ENCODE measurements at places on chromosomes 16 and 17.

DNA sequence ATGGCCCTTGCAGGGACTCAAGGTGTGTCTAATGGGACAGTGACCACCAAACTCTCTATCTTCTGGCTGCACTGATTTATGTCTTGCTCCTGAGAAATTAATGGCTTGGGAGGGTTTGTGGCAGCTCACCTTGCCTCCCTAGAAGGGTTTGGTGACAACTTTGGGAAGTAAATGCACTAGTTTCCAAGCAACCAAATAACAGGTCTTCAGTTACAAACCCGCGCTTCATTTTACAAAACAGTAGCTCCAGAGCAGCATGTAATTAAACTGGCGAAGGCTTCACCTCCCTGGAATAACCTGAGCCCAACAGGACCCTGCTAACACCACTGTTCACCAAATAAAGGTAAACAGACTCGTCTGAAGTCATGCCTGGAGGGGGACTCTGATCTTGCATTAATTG lies 318.3 kb downstream of the SLC39A11 start:
- DNase-seq, result no peak

DNA sequence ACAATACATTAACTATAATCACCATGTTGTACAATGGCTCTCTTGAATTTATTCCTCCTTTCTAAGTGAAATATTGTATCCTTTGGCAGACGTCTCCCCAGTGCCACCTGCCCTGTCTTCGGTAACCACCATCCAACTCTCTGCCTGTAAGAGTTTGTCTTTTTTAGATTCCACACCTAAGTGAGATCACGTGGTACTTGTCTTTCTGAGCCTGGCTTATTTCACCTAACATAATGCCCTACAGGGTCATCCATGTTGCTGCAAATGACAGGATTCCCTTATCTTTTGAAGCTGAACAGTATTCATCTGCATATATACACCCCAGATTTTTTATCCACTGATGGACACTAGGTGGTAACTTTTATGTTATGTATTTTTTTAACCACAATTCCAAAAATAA lies 24.2 kb downstream of the ORC6 start:
- DNase-seq, result no peak

DNA sequence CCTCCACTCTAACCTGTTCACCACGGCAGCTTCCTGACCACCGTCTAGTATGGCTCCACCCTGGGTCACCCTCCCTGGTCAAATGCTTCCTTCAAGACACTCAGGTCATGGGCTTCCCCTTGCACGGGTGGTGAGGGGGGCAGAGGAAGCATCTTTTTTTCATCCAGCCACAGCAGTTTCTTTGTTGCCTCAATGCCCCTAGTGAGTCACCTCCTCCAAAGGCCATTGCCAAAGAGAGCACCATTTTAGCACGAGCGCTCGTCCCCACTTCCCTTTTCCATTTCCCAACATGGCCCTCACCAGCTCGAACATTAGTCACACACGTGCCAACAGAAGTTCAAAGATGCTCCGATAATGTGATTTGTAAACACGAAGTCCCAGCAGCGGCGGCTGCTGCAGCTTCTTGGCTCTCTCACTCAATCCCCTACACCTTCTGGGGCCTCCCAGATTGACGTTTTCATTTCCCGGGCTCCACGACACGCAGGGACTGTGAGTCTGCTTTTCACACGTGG lies 134.6 kb downstream of the GAS7 start:
- DNase-seq, result no peak

DNA sequence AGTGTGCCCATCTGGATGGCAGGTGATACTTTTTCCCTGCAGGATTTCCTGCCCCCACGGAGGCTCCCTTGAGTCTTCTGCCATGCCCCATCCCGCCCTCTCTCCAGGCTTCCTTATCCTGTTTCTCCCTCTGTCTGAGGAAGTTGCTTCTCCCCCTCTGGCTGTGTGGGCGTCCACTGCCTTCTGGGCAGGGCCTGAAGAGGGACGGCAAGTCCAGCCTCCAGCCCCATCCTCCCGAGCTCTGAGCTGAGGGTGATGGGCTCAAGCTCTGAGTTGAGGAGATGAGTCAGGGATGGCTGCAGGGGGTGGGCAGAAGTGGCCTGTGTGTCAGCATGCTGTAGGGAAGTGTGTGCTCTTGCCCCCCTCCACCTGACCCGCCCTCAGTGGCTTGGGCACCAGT lies 14.2 kb upstream of the RAP1GAP2 start:
- DNase-seq, result peak; percentile 60

DNA sequence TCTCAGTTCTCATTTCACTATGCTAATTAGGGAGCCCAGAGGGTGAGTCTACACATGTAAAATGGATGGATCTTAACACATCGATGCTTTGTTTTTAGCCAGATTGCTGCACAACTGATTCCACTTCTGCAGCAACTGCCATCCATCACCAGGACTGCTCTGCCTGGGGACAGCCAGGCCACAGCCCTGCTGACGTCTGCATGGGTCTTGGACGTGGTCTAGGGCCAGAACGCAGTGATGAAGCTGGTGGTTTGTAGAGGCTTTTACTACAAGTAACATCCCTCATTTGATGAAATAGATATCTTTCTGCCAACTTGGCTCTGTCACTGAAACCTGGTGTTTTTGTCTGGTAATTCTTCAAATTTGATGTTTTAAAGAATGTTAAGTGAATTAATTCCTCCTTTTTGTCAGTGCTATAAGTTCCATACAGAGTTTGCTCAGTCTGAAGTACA lies 50.6 kb downstream of the MARCHF10 start:
- no peak for DNase-seq

- DNase-seq, result no peak
Measured at GRCh38 chr17:35621768-35622167, 34.6 kb downstream of the AP2B1 start.

- no peak for DNase-seq
Measured at GRCh38 chr16:87880117-87880696, 10.9 kb upstream of the SLC7A5 start.

DNA sequence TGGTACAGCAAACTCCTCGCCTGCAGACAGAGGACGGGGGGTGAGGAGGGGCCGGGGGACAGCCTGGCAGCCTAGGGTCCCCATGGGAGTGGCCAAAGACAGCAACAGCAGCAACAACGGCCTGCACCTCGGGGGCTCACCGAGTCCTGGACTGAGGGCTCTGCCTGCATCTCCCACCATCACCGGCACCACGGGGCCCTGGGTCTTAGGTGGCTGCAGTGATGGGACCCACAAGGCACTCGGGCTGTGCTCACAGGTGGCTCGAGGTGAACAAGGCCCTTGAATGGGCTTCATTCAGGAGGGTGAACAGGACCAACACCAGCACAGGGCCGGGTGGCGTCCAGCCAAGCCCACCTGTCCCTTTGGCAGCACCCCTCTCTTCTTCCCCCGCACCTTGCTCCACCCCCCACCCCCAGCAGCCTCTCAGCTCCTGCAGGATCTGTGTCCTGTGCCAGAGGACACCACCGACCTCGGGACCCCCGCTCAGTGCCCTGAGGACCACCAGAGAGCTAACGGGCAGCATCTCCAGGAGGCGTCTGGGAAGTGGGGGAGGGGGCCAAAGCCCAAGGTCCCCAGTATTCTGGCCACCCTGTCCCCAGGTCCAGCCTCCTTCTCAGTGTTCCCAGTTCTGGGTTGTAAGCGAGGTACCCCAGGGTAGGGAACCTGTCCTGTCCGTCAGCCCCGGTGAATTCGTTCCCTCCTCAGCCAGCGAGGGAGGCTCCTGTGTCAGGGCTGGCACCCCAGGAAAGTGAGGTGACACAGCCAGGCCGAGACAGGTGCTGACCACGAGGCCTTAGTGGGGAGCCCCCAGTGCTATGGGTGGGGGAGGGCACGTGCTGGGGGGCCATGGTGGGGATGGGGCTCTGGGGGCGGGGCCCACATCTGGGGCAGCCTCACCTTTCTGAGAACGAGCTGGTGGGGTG lies 94.3 kb downstream of the TBC1D16 start:
- no peak for DNase-seq

GRCh38 chr16:87604634-87605111 lies 2.4 kb downstream of the JPH3 start:
- DNase-seq, result no peak

- DNase-seq, result no peak
Measured at GRCh38 chr17:1124896-1125787, 54.6 kb downstream of the ABR start.

GRCh38 chr16:12390644-12391043 lies 413.0 kb downstream of the CPPED1 start:
- DNase-seq, result peak; percentile 15
